ENCODE measurements at places on chromosomes 12 and 14.

DNA sequence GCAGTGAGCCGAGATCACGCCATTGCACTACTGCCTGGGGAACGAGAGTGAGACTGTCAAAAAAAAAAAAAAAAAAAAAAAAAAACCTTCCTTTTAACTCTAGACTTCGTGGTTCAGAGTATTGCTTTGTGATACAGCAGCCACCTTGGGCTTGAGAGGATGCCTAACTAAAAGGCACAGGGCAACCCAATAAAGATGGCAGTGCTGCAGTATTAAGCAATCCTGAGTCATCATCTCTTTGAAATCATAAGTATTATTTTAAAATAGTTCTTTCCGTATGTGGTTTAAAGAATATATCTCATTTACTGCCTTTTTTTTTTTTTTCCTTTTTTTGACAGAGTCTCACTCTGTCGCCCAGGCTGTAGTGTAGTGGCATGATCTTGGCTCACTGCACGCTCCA, 116.1 kb downstream of the PLEKHA5 start:
- DNase-seq = no peak

DNA sequence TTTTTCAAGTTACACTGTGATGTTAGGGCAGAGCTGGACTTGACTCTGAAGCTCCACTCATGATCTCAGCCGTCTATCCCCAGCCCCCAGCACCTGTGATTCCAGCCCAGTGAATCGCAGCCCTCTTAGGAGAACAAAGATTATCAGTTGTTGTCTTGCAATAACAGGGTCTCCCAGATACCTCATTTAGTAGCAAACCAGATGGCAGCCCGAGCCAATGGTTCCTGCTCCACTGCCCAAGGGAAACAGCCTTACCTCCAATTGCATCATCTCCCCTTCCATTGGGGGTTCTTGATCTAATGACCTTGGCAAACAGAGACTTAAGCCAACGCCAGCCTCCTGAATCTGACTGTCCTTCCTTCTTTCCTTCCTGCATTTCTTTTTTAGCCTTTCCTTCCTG, 371.2 kb downstream of the BCL11B start:
- no peak for DNase-seq

DNA sequence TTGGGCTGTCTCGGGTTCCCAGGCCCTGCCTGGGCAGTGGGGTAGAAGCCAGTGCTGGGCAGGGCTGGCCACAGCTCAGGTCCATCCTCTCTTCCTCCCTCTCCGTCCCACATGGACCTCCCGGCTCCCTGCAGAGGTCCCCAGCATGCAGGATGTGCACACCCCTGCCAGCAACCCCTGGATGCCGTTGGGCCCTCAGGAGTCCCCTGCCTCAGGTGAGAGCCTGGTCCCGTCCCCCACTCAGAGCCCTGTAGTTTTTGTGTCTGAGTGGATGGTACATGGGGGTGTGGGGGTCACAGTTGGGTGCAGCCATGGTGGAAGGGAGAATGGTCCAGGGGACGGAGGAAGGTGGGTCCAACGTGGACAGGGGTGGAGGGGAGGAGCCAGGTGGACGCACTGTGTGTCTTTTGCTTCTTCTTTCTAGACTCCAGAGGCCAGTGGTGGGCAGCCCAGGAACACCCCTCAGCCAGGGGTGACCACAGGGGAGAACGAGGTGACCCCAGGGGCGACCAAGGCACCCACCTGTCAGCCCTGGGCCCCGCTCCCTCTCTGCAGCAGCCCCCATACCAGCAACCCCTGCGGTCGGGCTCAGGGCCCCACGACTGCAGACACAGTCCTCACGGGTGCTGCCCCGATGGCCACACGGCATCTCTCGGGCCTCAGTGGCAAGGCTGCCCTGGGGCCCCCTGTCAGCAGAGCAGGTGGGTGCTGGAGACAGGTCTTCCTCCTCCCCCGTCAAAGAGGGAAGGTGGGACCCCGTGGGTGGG, 21.7 kb downstream of the PAPLN start:
- DNase-seq = peak; percentile 12

DNA sequence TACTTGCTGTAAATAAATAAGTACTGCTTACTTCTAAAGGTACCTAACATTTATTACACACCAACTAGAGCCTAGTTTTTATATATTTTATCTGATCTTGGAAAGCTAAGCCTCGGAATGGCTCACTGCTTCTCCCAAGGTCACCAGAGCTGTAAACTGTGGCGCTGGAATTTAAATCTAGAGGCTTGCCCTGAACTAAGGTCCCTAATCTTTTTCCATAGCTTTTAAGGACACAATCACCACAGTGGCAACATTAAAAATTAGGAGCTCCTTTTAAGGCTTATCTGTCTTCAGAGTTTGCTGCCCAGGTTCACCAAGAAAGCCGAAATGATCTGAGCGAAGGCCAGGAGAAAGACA, 670 bp downstream of the CCNB1IP1 start:
- no peak for DNase-seq

DNA sequence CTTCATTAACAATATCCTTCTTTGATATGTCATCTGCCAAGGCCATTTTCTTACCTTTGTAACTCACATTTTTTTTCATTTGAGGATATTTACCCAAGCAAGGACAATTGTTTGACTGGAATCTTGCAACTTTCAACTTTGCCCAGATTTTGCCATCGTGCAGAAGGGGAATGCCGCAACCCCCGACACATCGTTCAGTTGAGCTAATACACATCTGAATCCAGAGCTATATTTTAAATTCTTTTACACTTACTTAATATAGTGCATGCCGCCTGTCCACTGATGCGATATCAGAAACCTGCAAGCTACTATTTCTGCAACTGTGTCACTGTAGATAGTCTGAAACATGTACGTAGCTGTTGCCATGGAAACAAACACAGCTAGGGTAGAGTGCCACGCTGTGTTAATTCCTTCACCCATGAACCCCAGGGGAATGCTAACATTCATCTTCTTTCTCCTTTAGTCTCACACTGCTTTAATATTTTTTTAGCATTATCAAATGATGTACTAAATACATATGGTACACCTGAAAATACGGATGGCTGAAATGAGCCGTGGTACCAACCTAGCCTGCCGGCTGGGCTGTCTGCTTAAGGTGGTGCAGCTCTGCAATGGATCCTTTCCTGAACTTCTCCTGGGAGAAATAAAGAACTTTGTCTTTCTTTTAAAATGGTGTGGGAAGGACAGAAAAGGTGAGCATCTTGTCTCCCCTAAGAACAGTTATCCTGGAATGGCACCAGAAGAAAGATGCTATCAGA, 77.0 kb upstream of the FOXN3 start:
- DNase-seq = peak; percentile 24

GRCh38 chr12:95918194-95918993, 24.0 kb downstream of the CCDC38 start:
- no peak for DNase-seq

DNA sequence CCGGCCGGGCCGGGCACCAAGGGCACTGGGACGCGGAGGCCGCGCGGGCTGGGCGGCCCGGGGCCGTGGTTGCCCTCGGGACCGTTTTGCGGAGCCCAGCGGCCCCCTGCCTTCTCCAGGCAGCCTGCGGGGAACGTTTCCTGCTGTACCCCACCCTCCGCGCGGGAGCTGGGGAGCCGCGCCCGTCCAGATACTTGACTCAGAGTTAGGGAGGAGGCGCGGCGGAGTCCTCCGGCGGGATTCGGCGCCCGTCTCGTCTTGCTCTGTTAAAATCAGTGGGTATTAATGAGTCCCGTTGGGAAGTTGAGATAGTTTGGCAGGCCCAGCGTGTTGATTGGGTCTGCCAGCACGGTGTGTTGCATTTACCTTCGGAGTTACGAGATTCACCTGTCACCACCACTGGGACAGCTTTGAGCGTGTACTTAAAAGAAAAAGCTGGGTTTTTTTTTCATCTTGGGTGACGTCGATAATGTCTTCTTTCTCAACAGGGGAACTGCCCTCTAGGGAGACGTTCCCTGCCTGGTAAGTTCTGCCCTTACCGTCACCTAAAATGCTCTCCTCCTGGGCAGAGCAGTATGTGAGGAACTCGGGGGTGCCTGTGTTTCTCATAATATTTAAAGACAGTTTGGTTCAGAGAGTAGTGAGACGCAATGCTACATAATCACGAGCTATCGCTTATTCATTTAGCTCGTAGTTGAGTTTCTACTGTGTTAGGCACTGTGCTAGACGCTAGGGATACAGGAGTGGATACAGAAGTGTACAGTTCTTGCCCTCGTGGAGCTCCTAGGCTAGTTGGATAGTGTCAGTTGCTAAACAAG, 596 bp downstream of the DLST start:
- DNase-seq = peak; percentile 72

- DNase-seq = no peak
Measured at GRCh38 chr12:39467432-39467870, 24.5 kb upstream of the KIF21A start.

DNA sequence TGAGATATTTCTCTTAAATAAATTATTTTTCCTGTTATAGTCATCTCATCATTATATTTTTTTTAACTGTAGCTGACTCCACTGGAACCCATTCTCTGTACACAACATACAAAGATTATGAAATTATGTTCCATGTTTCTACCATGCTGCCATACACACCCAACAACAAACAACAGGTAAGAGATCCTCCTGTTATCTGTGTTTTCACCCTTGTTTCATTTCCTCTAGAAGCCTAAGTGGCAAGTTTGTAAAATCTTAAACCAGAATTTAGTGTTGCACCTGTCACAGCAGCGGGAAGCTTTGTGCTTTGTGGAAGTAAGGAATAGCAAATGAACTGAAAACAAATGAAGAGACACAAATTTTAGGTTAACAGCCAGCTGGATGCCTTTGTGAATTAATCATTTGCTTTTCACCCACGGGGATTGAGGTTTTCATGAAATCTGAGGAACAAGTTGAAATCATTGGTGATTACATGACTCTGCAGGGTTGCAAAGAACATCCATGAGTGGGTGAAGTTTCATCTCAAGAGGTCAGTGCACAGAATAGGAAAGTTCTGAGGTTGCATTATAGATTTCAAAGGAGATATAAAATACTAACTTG, 273.9 kb upstream of the RGS6 start:
- no peak for DNase-seq

DNA sequence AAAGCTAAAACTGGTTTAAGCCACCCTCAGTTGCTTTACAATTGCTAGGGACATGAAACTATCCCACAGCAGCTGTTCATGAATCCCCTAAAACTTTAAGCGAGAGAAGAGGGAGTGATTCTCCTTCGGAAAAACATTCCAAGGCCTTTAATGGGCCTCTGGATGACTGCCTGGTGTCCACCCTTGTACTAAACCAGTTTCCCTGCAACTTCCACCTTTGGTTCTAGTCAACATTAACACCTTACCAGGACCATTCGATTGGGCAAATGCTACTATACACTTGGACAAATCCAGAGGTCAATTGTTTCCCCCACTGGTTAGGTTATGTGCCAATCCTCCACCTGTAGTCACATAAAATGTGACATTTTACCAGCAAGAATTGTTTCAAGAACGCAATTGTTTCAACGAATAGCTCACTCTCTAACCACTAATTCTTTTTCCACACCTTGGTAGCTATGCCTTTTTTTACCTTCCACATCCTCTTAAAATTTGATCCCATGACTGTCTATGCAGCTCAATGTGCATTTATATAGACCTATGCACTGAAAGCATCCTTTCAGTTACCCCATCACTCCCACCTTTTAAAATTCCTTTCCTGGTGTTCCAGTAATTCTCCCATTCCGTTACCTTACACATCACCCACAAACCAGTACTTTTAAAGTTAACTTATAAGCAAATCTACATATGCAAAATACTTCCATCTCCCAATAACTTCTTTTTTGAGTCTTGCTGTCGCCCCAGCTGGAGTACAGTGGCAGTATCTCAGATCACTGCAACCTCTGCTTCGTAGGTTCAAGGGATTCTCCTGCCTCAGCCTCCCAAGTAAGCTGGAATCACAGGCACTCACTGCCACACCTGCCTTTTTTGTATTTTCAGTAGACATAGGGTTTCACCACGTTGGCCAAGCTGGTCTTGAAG, 3.6 kb downstream of the UBC start:
- DNase-seq = no peak

GRCh38 chr12:6529291-6529737, 5.0 kb upstream of the GAPDH start:
- DNase-seq = no peak

GRCh38 chr14:99037777-99038430, 234.1 kb downstream of the BCL11B start:
- DNase-seq = no peak

Measured in tibial artery (tissue), 4 donors.